ENCODE measurements at places on chromosomes 1 and 21. TPM values are rescaled to one million over a fixed set of nuclear protein-coding genes. Genes with fewer than 3 reads are reported as not detected.

DNA sequence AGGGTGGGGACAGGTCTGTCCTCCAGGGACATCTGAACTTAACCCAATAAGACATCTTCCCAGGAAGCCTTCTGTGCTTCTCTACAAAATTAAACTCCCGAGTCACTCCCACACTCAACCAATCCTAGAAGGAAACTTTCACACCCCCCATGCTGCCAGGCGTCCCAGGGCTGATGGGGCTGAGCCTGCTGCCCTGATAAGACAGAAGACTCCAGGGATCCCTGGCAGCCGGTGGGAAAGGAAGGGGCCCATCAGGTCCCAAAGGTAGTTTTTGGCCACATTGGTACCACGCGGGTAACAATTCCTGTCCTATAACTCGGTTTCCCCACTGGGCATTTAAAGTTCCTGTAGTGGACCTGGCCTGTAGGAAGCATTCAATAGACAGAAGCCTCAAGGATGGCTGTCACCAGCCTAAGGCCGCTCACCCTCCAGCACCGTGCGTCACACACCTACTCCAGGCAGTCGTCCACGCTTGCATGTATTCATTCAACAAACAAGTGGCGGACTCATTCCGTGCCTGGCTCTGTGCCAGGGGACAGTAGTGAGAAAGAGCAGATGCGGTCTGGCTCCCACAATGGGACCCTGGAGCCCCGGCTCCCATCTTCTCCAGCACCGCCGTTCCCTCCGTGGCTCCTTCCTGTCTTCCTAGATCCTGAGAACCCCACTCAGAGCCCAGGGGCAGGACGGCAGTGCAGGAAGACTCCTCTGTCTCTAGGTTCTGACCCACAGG lies 465.2 kb downstream of the NPHP4 start:
- no peak for DNase-seq

DNA sequence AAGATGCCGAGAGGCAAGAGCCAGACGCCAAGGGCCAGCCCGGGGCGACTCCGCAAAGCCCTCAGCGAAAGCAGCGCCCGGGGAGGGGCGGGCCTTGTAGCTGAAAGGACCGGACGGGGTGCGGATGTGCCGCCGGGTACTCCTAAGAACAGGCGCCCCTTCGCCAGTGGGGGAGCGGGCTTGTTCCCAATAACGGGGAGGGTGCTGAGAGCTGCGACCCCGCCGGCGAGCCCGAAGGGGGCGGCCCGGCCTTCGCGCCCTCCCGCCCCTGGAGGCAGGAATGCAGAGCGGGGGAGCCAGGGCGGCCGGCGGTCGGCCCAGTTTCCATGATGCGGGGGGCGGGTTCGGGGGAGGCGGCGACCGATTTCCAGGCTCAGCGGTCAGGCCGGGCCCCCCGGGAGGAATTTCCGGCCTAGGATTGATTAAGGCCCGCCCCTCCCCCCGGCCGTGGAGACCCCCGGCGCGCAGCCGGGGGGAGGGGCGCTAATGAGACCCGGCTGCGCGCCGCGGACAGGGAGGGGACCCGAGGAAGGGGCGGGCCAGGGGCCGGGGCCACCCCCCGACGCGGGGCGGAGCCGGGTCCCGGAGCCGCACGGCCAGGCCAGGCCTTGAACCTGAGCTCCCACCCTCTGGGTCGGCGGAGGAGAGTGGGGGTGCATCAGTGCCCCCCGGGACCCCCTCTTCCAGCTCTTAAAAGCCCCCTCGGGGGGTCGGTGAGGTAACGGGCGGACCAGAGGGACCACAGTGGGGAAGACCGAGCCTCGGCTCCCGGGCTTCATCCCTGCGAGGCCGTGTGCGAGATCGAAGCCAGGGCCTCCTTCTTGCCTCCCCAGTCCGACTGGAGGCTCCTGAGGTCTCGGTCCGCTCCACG lies 898 bp upstream of the TMEM200B start:
- peak; percentile 72 for DNase-seq

DNA sequence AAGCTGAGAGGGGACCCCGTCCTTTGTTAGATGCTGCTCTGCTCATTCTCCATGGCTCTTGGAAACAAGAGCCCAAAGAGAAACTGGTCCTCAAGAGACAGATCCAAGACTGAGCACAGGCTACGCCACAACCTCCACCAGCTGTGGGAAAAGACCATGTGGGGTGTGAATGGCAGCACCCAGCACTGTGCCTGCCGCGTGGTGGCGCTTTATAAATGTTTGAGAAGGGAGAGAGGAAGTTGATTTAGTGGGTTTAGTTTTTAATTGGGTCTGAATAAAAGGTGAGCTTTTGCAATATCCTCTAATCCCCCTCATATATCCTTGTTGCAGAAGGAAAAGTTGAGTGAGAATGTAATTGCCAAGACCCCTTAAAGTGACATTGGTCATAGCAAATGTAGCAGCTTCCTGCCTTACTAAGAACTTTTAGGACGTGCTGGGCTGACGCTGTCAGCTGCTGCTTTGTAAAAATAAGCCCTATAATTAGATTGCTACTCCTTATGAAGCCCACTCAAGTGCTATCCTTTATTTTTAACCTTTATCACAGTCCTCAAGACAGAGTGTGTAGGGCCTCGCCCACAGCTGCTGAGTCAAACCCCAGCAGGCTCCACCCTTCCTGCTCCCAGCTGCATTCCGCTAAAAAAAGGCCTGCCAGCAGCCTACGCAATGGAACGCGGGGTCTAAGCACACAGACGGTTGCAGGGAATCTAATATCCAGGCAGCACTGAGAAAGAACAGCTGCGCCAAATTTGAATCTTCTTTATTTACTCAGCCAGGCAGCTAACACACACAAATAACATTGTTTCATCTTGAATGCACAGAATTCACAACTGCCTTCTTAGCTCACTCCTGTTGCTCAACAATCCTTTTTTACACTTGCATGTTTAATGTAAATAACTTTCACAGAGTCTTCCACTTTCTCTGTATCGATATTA lies 47.4 kb upstream of the PRDX6 start:
- DNase-seq, result peak; percentile 85

DNA sequence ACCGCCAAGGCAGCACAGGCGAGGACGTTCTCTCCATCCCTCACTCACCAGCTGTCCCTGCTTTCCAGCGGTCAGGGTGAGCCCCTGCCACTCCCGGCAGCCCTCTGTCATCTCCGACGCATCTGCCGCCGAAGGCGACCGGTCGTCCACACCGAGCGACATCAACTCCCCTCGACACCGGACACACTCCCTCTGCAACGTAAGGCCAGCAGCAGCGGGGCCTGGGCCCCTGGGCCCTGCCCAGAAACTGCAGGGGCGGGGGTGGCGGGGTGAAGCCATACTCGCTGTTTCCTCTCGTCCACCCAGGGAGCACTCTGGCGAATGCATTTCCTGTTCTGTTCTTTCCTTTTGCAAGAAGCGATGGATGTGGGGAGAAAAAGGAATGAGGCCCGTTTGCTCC lies 93.4 kb upstream of the TMEM51 start:
- DNase-seq, result no peak

DNA sequence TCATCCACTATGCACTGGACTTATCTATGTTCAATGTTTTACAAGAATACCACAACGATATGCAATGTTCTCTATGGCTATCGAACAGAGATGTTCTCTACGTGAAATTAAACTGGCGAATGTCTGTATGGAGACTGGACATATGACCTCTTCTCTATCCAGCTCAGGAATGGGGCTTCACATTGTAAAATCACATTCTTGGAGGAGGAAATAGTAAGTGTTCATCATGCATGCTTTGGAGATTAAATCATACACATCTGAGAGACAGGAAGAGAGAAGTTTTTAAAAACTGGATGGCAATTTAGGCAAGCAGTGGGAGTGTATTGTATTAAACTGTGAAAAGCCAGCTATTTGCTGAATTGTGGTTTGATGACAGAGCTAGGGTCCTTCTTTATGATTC lies 47.9 kb upstream of the RGL1 start:
- no peak for DNase-seq

DNA sequence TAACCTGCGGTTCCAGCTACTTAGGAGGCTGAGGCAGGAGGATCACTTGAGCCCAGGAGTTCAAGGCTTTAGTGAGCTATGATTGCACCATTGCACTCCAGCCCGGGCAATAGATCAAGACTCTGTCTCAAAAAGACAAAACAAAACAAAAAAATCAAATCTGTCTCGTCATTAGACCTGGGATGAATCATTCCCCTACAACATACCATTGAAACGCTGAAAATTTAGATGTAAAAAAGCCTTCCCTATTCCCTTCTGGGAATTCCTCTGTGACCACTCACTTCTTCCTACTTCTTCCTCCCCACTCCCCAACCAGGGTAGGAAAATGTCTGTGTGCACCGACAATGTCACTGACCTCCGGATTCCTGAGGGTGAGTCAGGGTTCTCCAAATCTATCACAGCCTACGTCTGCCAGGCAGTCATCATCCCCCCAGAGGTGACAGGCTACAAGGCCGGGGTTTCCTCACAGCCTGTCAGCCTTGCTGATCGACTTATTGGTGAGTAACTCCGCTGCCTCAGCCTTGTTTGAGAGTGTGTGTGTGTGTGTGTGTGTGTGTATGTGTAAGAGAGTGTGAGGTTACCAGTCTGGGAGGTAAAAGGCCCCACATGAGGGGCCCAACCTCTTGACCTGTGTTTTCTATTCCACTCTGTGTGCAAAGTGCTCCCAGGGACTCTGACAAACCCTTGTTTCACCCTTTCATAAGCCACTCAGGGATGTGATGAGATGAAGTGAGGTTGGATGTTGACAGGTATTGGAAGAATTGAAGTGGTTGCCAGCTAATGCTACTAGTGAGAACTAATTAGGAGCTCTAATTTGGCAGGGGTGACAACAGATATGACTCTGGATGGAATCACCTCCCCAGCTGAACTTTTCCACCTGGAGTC lies 16.3 kb upstream of the SARS1 start:
- no peak for DNase-seq

DNA sequence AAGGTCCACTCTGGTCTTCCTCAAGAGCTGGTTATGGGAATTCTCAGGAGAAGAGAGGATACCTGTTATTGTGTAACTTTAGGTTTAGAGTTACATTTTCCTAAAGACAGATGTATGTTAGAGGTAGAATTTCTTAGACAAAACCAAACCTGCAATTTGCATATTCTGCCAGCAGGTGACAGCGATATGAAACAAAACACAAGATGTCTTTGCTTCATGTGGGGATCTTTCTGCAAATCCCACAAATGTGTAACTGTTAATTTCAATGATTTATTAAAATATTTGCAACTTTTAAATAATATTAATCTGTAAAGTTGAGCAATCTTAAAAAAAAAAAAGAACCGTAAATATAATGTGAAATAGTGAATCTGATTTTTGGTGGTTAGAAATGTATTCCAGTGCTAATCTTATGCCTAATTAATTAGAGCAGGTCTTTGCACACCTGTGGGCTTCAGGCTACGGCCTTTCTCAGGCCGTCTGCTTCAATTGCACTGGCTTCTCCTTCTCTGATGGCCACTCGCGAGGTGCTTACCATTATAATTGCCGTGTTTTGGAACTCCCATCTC lies 33.4 kb downstream of the FAM78B start:
- DNase-seq, result no peak

DNA sequence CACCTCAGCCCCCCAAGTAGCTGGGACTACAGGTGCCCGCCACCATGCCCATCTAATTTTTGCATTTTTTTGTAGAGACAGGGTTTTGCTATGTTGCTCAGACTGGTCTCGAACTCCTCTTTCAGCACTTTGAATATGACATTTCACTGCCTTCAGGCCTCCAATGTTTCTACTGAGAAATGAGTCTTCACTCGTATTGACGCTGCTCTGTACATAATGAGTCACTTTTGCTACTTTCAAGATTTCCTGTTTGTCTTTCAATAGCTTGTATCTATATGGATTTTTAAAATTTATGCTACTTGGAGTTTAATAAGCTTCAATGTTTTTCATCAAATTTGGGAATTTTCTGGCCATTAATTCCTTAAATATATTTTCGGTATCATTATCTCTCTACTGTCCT lies 64.7 kb downstream of the GORAB start:
- DNase-seq, result no peak

DNA sequence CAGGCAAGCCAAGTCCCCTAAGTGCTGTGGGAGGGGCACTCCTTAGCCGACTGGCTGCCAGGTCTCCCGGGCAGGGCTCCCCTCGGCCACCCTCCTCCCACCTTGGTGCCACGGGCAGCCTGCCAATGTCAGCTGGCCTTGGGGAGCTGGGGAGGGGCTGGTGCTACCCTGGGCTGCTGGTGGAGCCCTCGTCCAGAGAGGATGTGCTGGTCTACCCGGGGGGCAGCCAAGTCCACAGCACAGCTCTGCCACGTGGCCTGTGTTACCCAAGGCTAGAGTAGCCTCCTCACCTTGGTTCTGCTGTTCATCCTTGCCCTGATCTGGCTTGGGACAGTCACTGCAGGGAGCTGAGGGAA lies 42.9 kb downstream of the CRYAA start:
- DNase-seq, result no peak

- no peak for DNase-seq
Observed at GRCh38 chr1:56223968-56224367, 355.4 kb downstream of the PLPP3 start.

DNA sequence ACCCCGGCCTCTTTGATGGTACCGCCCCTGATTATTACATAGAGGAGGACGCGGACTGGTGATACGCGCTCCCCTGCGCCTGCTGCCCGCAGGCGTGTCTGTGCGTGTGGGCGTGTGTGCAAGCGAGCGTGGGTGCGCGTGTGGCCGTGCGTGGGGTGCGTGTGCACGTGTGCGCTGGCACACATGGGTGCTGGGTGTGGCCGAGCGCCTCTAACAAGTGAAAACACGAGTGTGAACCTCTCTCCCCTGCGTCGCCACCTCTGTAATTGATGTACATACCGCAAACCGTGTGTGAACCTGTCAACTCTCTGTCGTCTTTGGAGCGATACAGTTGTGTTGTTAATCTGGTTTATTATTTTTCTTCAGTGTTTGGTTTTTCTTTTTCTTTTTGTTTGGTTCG lies 87.8 kb upstream of the TMEM51 start:
- no peak for DNase-seq

DNA sequence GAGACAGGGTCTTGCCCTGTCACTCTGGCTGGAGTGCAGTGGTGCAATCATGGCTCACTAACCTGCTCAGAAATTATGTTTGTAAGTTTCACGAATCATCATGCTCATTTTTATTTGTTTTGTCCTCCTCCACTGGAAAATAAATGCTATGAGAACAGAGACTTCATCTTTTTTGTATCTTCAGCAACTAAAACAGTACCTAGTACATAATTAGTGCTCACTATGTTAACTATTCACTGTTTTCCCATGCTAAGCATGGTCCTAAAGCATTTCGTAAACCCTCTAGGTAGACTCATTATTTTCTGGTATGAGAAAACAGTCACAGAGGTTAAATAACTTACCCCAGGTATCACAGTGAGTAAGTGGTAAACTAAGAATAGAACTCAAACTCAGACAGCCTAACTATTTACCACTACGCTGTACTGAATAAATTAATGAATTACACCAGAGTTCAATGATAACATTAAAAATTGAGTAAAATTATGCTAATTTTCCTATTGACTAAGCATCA lies 118.4 kb downstream of the RERE start:
- DNase-seq, result no peak

- no peak for DNase-seq
Observed at GRCh38 chr1:23720256-23720995, 22.8 kb upstream of the ELOA start.

- DNase-seq, result peak; percentile 68
Observed at GRCh38 chr1:6358757-6359201, 34.8 kb downstream of the ACOT7 start.

The PPIAL4G gene
- total RNA-seq, result not detected

The NSL1 gene
- total RNA-seq, result 30.8 TPM

The SYT2 gene
- total RNA-seq, result not detected

The ZNF672 gene
- 39.8 TPM for total RNA-seq

The COL6A1 gene
- total RNA-seq, result 148 TPM

The C1orf94 gene
- not detected for total RNA-seq

The FMN2 gene
- 1.1 TPM for total RNA-seq

The TIAM1 gene
- 45.5 TPM for total RNA-seq

The MTF2 gene
- total RNA-seq, result 20.2 TPM

The MYOG gene
- total RNA-seq, result not detected
